ENCODE measurements at places on chromosomes 11 and 22. TPM values are rescaled to one million over a fixed set of nuclear protein-coding genes. Genes with fewer than 3 reads are reported as not detected.
A peak's percentile ranks its signal among the peaks of the same experiment; 100 is the strongest.

Gene MIAT
- total RNA-seq: 113 TPM

DNA sequence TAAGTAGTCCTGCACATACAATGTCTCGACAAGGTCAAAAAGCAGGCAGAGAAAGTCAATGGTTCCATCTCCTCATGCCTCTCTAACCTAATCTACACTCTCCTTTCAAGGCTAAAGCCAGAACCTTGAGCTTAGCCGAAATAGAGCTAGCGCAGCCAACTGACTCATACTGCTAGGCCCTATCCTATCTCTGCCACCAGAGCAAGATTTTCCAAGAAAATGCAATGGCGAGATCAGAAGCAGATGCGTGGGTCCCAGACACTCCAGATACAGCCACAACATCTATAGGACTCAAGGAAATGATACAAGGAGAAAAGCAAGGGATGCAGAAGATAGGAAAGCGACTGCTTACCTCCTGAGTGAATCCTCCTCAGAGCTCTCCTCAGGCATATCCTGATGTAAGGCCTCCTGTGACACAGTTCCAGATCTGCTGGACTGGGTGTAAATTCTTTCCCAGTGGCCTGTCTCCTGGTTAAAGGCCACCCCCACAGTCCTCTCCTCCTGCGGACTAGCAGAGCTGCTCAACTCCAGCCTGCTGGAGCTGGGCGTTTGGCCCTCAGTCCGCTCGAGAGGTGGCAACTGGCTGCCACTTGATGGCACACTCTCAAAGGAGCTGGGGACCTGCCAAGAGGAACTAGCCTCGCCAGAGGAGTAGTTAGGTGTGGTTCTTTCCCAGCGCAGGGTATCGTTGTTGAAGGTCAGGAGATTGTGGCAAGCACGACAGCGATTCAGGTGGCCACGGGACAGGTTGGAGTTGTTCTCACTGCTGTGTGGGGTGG is 52.0 kb downstream of the AMBRA1 start:
- no peak overlapping the region for H3K4me3 ChIP-seq
- H3K4me1 ChIP-seq: peaks cover 7% of the 10 kb centered on the region
- no peak for DNase-seq
- no peak overlapping the region for H3K27ac ChIP-seq

DNA sequence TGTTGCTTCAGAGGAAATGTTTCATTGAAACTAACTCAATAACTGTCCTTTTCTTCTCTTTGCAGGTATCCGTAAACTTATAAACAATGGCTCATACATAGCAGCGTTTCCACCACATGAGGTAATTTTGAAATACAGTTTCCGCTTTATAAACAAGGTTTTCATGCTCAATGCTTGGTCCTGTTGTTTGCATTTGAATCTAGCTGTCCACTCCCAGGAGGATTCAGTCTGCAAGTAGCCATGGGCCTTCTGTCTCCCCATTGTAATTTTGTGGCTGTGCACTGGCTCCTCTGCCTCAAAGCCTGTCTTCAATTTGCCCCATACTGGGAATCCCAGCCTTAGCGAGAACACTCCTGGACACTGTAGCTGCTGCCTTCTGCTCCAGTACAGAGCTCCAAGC is 34.7 kb downstream of the MUC15 start:
- H3K27ac ChIP-seq: no peak overlapping the region
- no peaks in the 10 kb centered on the region for H3K36me3 ChIP-seq

Gene OVCH2
- not detected for total RNA-seq

- peaks cover 8% of the 10 kb centered on the region for H3K27me3 ChIP-seq
- DNase-seq: no peak
Measured at GRCh38 chr11:61647529-61647928, 32.7 kb upstream of the DAGLA start.

DNA sequence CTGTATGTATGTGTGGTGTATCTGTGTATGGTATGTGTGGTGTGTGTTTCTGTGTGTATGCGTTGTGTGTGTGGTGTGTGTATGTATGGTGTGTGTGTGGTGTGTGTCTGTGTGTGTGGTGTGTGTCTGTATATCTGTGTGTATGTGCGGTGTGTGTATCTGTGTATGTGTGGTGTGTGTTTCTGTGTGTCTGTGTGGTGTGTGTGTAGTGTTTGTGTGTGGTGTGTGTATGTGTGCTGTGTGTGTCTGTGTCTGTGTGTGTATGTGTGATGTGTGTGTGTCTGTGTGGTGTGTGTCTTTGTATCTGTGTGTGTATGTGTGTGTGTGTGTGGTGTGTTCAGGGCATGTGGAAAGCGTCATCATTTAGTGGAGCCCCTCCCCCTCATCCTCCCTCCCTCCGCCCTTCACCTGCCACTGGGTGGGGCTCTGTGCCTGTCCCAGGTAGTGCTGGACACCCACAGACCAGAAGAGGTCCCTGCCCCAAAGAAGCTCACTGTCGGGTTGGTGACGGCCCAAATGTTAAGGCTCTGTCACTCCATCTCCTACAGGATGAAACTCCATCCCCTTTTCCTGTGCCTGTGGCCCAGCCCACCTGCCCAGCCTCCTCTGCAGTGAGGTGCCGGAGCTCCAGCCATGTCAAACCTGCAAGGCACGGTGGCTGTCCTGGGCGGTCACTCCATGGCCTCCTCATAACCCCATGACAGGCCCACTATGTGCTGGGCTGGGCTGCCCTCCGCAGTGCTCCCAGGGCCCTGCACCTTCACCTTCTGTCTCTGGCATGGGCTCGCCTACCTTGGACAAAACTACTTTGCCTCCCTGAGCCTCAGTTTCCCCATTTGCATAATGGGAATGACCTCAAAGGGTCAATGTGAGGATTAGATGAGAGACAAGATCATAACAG is 23.4 kb upstream of the SHISAL1 start:
- H3K36me3 ChIP-seq: no peaks in the 10 kb centered on the region
- no peak overlapping the region for H3K27ac ChIP-seq
- no peak overlapping the region for H3K4me3 ChIP-seq
- H3K27me3 ChIP-seq: peaks cover 13% of the 10 kb centered on the region
- peaks cover 5% of the 10 kb centered on the region for H3K4me1 ChIP-seq

GRCh38 chr11:23359297-23359696 is 499.0 kb upstream of the CCDC179 start:
- no peaks in the 10 kb centered on the region for H3K27me3 ChIP-seq
- no peaks in the 10 kb centered on the region for H3K4me1 ChIP-seq
- DNase-seq: no peak
- no peak overlapping the region for H3K4me3 ChIP-seq
- no peak overlapping the region for H3K27ac ChIP-seq

DNA sequence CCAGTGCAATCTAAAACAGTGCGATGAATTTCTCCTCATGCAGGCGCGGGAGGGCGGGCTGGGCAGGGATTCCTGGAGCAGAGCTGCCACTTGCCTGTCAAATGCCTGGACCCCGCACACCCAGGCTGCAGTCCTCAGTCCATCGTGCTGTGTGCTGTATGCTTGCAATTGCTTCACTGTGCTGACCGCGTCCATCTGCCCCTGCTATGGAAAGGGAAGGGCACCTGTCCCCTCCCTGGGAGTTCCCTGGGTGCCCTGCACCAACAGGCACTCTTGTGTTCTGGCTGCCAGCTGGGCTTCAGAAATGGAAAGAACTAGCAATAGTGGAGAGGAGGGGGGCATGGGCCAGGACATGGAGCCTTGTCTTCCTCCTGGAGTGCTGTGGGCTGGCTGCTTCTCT is 185.4 kb upstream of the B3GAT1 start:
- no peak overlapping the region for H3K4me3 ChIP-seq
- DNase-seq: no peak
- H3K27ac ChIP-seq: no peak overlapping the region
- H3K36me3 ChIP-seq: no peaks in the 10 kb centered on the region

Gene TMEM151A
- not detected for total RNA-seq

Gene PGA5
- not detected for total RNA-seq

DNA sequence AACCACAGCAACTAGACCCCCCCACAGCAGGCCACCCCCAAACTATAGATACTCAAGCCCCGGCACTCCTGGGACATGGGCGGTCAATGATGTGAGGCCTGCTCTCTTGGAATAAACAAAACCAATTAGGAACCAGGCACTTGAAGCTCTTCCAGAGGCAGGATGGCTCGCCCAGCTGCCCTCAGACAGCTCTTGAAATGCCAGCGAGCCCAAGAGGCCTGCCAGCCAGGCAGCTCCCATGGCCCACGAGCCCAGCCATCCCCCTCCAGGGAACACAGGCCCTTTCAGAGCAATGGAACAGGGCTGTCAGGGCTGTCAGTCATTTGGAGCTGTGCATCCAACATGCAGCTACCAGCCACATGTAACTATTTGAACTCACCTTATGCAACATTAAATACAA is 34.0 kb upstream of the TFIP11 start:
- no peaks in the 10 kb centered on the region for H3K27me3 ChIP-seq
- no peak for DNase-seq
- peak overlapping the region; percentile 47 for H3K4me3 ChIP-seq
- H3K4me1 ChIP-seq: peaks cover 26% of the 10 kb centered on the region
- peaks cover 8% of the 10 kb centered on the region for H3K36me3 ChIP-seq

DNA sequence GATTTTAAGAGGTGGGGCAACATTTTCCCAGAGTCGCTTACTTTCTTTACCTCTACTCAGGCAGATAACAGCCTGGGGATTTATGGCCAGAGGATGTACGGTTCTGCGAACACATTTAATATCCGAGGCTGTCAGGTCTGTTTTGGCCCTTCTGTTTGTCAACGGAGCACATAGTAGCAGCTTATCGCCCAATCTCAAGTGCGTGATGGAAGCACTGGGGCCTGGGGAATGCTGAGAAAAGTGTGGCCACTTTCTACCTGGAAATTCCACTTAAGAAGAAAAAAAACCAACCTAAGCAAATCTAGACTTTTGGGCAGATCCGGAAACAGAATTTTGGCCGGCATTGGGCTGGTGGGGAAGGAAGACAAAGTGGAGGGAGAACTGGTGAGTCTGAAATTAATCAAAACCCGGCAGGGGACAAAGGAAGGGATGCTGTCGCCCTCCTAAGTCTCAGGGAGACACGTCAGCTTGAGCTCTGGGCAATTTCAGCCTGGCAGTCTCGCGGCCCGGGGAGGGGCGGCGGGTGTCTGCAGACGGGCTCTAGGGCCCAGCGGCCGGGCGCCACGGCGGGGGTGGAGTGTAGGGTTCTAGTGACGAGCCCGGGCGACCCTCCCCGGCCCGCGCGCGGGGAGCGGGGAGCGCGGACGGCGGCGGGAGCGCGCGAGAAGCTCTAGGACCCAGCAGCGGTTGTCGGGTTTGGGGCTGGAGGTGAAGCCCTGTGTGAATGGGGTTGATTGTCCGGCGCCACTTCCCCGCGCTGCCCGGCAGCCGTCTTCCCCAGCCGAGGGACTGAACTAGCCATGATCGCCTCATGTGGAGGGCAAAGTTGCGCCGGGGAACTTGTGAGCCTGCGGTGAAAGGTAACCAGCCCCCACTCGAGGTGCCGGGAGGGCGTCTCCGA is at the start of gene AMOTL1:
Gene AMOTL1, plus strand, starts transcription at position 656 of the 901 bp plus-strand sequence. Its CDS starts 156 bp downstream, at position 812.
- H3K27ac ChIP-seq: no peak within 1 kb of the TSS
- peak; percentile 51 for DNase-seq
- no peaks in the 10 kb centered on the region for H3K36me3 ChIP-seq
- peaks cover 42% of the 10 kb centered on the region for H3K27me3 ChIP-seq
- H3K4me3 ChIP-seq: peak within 1 kb of the TSS; percentile 79
- peaks cover 15% of the 10 kb centered on the region for H3K4me1 ChIP-seq

- H3K27me3 ChIP-seq: peaks cover 51% of the 10 kb centered on the region
- H3K36me3 ChIP-seq: peaks cover 1% of the 10 kb centered on the region
- peaks cover 35% of the 10 kb centered on the region for H3K4me1 ChIP-seq
- DNase-seq: peak; percentile 31
- H3K27ac ChIP-seq: no peak within 1 kb of the TSS
Measured at GRCh38 chr22:17369439-17370025, at the start of gene CECR2. Gene CECR2, plus strand, starts transcription at chr22:17369460. Its CDS starts 324 bp downstream, at chr22:17369784.

Gene PANX3
- total RNA-seq: not detected

DNA sequence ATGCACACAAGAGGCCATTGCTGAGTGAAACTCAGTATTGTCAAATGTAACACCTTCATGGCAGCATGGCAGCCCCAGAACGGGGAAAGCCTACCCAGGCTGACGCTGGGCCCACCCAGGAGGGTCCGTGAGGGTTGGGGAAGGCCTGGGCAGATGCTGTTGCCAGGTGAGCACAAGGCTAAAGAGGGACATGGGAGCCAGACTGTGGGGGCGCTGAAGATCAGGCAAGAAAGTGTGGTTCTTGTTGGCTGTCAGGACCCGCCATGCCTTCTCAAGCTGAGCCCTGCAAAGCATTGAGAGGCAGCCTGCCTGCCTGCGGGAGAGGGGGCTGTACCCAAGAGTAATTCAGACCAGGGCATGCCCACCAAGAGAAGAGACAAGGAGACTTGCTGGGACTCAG is 85.0 kb upstream of the PITPNB start:
- no peak for DNase-seq
- H3K4me1 ChIP-seq: no peaks in the 10 kb centered on the region
- H3K36me3 ChIP-seq: no peaks in the 10 kb centered on the region
- H3K27ac ChIP-seq: no peak overlapping the region

- H3K36me3 ChIP-seq: no peaks in the 10 kb centered on the region
- no peak overlapping the region for H3K4me3 ChIP-seq
- no peaks in the 10 kb centered on the region for H3K27me3 ChIP-seq
- no peak overlapping the region for H3K27ac ChIP-seq
- H3K4me1 ChIP-seq: no peaks in the 10 kb centered on the region
Measured at GRCh38 chr11:106608677-106609076, 409.6 kb downstream of the GUCY1A2 start.

DNA sequence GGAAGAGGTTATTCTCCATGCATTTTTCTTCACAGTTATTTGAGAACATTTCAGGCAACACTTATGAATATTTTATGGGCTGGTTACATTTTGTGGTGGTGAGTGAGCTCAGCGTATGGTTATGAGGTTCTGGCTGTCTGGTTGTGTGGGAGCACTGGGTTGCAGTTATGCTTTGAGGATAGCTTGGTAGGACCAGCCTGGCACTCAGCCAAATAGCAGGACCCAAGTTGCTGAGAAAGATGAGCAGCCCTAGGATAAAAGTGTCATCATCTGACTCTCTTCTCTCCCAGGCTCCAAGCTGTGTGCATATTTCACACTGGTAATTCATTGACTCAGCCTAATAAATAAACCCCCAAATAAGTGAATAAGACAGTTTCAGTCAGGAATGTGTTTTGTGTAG is 8.1 kb upstream of the SRSF8 start:
- no peak overlapping the region for H3K27ac ChIP-seq
- no peak for DNase-seq
- H3K27me3 ChIP-seq: peaks cover 46% of the 10 kb centered on the region
- no peak overlapping the region for H3K4me3 ChIP-seq

DNA sequence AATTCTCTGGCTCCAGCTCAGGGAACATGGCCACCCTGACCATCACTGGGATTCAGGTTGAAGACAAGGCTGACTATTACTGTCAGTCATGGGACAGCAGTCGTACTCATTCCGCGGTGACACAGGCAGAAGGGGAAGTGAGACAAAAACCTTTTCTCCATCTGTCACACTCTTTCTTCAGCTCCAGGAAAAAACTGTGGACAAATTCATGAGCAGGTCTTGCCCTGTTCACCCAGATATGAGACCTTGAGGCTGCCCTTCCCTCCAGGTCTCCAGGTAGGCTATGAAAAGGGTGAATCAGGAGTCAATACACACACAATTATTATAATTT is 39.4 kb upstream of the GGTLC2 start:
- H3K36me3 ChIP-seq: no peaks in the 10 kb centered on the region
- H3K27ac ChIP-seq: no peak overlapping the region
- no peak for DNase-seq
- H3K4me1 ChIP-seq: no peaks in the 10 kb centered on the region

- DNase-seq: no peak
- H3K36me3 ChIP-seq: no peaks in the 10 kb centered on the region
- H3K27me3 ChIP-seq: peaks cover 16% of the 10 kb centered on the region
Measured at GRCh38 chr11:102771351-102771750, 9.1 kb downstream of the MMP10 start.

- H3K27ac ChIP-seq: no peak overlapping the region
- H3K36me3 ChIP-seq: no peaks in the 10 kb centered on the region
- no peaks in the 10 kb centered on the region for H3K4me1 ChIP-seq
- DNase-seq: no peak
- H3K4me3 ChIP-seq: no peak overlapping the region
Measured at GRCh38 chr11:35543481-35543880, 18.1 kb upstream of the PAMR1 start.

Gene MS4A6A
- total RNA-seq: not detected

Gene PTDSS2
- 20.6 TPM for total RNA-seq

Data from activated T-cell treated with anti-CD3 and anti-CD28 coated beads, Interleukin-2, amount 50 U/mL, for 72 hours (primary cell).